ENCODE measurements at places on chromosomes 5 and 9.

DNA sequence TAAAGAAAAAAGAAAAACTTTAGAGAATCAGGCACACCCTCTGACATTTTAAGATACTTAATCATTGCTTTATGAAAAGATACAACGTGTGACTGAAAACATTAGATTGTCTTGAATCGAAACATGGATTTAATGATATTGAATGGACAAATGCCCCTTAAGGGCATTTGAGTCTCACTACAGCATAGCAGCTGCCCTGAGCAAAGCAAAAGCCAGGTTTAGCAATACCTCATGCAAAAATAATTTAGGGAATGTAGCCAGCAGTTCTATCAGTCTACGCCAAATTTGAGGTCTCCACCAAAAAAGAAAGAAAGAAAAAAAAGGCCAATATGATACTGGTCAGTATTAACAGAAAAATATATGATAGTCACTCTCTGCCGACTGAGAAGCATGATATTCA lies 56.6 kb upstream of the LMNB1 start:
- DNase-seq = no peak

DNA sequence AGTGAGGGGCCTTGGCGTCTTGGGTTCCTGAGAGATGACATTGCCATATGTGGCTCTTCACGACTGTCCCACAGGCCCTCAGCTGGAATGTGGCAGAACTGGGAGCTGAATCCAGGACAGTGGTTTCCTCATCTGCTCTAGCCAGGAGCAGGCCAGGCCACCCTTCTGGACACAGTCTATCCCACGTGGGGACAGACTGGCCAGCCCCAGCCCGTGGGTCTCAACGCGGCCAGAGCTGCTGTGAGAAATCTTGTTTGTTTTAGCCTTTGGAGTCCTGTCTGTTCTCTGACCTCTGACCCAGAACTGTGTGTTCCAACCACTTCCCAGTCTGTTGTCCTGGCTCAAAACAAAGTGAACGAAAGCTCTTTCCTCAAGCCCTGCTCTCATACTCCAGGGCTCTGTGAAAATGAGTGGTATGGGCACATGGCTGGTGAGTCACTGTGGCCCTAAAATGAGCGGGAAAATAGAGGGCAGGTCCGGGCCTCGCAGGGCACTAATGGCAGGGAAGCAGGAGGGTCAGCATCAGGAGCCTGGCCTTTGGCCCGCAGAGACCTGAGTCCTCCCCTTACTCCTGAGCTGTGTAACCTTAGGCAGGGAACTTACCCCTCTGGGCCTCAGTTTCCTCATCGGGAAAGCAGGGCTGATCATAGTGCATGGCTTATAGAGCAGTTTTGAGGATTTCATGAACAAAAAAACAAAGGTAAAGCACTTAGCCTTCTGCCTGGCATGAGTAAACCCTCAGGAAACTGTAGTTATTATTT lies 34.8 kb upstream of the GLRX start:
- peak; percentile 91 for DNase-seq

- DNase-seq = no peak
These were observed 33.1 kb upstream of the ADRB2 start for GRCh38 chr5:148793261-148793660.

GRCh38 chr5:56066931-56067450 lies 72.2 kb upstream of the IL6ST start:
- no peak for DNase-seq

Data from iris pigment epithelial cell (primary cell).